ENCODE measurements at places on chromosomes 4 and X. TPM values are rescaled to one million over a fixed set of nuclear protein-coding genes. Genes with fewer than 3 reads are reported as not detected.
A peak's percentile ranks its signal among the peaks of the same experiment; 100 is the strongest.

Gene TKTL2
- 0.48 TPM for total RNA-seq

DNA sequence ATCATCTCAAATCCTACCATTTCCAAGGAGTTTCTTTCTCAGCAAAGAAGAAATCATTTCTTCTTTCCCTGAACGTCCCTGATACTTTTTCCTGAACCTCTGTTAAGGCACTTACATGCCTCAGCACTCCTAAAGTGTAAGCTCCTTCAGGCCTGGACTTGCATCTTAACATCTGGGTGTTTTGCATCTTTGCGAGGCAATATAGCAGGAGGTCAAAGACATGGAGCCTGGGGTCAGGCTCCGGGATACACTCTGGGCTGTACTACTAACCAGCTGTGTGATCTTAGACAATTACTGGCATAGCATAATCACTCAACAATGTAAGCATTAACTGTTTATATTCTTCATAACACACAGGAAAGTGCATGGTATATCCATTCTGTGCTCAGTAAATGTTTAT lies 275.5 kb upstream of the BOD1L1 start:
- H3K4me1 ChIP-seq: no peaks in the 10 kb centered on the region
- no peak overlapping the region for H3K27ac ChIP-seq
- no peak overlapping the region for H3K4me3 ChIP-seq
- no peaks in the 10 kb centered on the region for H3K27me3 ChIP-seq
- DNase-seq: no peak

Gene ZNF157
- 0.14 TPM for total RNA-seq

DNA sequence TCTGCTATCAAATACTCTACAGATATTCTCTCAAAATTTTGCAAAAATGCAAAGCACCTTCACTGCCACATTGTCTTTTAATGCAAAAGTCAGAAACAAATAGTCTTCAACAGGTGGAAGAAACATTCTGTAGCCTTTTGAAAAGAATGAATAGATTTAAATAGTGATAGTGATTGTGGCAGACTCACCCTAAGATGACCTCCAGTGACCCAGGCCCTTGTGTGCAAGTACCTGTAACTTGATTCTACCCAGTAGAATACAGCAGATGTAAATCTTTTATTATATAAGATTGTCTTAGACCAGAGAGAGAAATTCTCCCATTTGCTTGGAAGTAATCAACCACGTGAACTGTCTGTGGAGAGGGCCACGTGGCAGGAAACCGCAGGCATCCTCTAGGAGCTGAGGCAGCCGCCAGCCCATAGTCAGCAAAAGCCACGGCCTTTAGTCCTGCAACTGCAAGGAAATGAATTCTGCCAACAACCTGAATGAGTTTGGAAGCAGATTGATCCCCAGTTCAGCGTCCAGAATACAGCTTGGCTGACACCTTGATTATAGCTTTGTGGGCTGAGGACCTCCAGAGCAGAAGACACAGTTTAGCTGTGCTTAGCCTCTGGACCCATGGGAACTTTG lies 272.5 kb downstream of the ARHGAP10 start:
- H3K27me3 ChIP-seq: no peaks in the 10 kb centered on the region
- no peak overlapping the region for H3K4me3 ChIP-seq
- no peaks in the 10 kb centered on the region for H3K36me3 ChIP-seq

DNA sequence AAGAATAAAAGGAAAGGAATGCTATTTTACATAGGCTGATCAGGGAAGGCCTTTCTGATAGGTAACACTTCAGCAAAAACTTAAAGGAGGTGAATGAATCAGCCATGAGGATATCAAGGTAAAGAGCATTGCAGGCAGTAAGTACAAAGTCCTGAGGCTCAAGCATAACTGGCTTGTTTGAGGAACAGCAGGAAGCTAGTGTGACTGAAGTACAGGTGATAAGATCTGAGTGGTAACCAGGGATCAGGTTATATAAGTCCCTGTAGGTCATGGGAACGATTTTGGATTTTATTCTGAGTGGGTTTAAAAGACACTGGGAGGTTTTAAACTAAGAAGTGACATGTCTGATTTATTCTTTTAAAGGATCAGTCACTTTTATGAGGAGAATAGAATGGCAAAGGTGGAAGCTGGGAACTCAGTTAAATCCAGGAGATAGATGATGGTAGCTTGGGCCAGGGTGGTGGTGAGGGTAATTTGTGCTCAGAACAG lies 47.1 kb upstream of the THOC2 start:
- H3K36me3 ChIP-seq: no peaks in the 10 kb centered on the region
- H3K27ac ChIP-seq: peak overlapping the region; percentile 78
- DNase-seq: no peak
- H3K27me3 ChIP-seq: no peaks in the 10 kb centered on the region
- H3K4me3 ChIP-seq: no peak overlapping the region

- no peaks in the 10 kb centered on the region for H3K4me1 ChIP-seq
- H3K27me3 ChIP-seq: no peaks in the 10 kb centered on the region
- H3K4me3 ChIP-seq: no peak overlapping the region
These were observed 37.9 kb upstream of the FSTL5 start for GRCh38 chr4:162201673-162202072.

Gene TMEM271
- not detected for total RNA-seq

- H3K27ac ChIP-seq: no peak overlapping the region
- no peak for DNase-seq
- H3K4me3 ChIP-seq: no peak overlapping the region
- H3K4me1 ChIP-seq: peaks cover 11% of the 10 kb centered on the region
- H3K36me3 ChIP-seq: no peaks in the 10 kb centered on the region
These were observed 2.3 kb upstream of the SLC35A2 start for GRCh38 chrX:48913605-48914366.

- no peaks in the 10 kb centered on the region for H3K4me1 ChIP-seq
- H3K27me3 ChIP-seq: peaks cover 52% of the 10 kb centered on the region
- no peaks in the 10 kb centered on the region for H3K36me3 ChIP-seq
These were observed 21.1 kb downstream of the PDE6B start for GRCh38 chr4:646460-646859.

GRCh38 chr4:46393606-46394005 lies 3.7 kb upstream of the GABRA2 start:
- H3K27ac ChIP-seq: no peak overlapping the region
- peaks cover 3% of the 10 kb centered on the region for H3K4me1 ChIP-seq
- H3K4me3 ChIP-seq: no peak overlapping the region
- peaks cover 42% of the 10 kb centered on the region for H3K27me3 ChIP-seq
- no peak for DNase-seq

GRCh38 chr4:8904666-8905065 lies 33.0 kb upstream of the HMX1 start:
- H3K36me3 ChIP-seq: no peaks in the 10 kb centered on the region
- DNase-seq: no peak
- H3K4me1 ChIP-seq: no peaks in the 10 kb centered on the region

DNA sequence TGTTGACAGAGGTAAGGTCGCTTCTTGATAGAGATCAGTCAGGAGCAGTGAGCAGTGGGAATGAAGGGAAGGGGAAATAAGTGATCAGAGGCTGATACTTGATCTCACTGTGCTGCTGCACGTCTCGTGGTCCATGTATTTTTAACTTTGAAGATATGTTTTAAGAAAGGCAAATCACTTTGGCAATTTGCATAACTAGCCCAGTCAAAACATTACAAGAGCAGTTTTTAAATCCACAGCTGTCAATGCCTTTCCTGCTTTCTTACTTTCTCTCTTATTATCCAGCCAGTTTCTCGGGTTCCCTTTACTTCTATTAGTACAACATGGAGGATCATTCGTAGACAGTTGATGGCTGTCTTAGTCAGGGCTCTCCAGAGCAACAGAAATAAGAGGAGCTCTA lies 472.8 kb downstream of the TMA16 start:
- no peak for DNase-seq
- H3K27ac ChIP-seq: no peak overlapping the region
- H3K27me3 ChIP-seq: no peaks in the 10 kb centered on the region
- H3K4me3 ChIP-seq: no peak overlapping the region

GRCh38 chr4:147041376-147041775 lies 95.7 kb upstream of the TTC29 start:
- no peak overlapping the region for H3K4me3 ChIP-seq
- no peak for DNase-seq
- H3K36me3 ChIP-seq: no peaks in the 10 kb centered on the region
- no peak overlapping the region for H3K27ac ChIP-seq
- peaks cover 3% of the 10 kb centered on the region for H3K27me3 ChIP-seq

DNA sequence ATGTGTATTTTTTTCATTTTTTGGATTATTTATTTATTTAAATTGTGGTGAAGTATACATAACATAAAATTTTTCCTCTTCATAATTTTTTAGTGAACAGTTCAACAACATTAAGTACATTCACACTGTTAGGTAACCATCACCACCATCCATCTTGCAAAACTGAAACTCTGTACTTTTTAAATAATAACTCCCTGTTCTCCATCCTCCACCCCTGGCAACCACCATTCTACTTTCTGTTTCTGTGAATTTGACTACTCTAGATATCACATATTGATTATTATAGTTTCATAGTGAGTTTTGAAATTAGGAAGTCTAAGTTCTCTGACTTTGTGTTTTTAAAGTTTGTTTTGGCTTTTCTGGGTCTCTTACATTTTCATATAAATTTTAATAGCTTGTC lies 89.3 kb upstream of the STX18 start:
- H3K27ac ChIP-seq: no peak overlapping the region
- H3K4me1 ChIP-seq: no peaks in the 10 kb centered on the region
- DNase-seq: no peak
- H3K36me3 ChIP-seq: no peaks in the 10 kb centered on the region
- H3K27me3 ChIP-seq: no peaks in the 10 kb centered on the region
- H3K4me3 ChIP-seq: no peak overlapping the region

Gene PF4V1
- total RNA-seq: not detected

- H3K36me3 ChIP-seq: no peaks in the 10 kb centered on the region
- no peak overlapping the region for H3K4me3 ChIP-seq
- H3K4me1 ChIP-seq: peaks cover 18% of the 10 kb centered on the region
- no peak for DNase-seq
These were observed 8.5 kb downstream of the RAPGEF2 start for GRCh38 chr4:159111416-159111815.

DNA sequence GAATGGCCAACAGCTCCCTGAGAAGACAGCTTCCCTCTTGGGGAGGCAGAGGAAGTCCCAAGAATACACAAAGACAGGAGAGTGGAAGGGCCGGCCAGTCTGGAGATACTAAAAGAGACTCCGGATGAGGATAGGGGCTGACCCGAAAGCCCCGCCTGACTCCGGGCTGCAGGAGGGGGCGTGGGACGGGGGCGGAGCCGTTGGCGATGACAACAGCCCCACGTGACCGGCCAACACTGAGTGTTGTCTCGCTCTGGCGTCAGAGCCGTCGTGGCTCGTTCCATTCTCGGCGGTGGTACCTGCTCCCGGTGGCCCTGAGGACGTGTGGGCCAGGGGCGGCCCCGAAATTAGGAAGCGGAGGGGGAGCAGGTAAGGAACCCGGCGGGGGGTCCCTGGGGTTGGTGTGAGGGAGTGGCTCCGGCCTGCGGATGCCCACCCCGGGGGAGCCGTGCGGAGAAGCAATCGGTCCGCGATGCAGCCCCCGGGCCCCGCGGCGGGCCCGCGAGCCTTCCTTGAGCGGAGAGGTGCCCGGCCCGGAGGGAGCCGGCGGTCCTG lies at the start of gene BEX4:
TSS of gene BEX4 (plus strand) at position 239 of the 555 bp plus-strand sequence. CDS start 1,046 bp downstream, outside the sequence.
- no peaks in the 10 kb centered on the region for H3K27me3 ChIP-seq
- H3K27ac ChIP-seq: peak within 1 kb of the TSS; percentile 89
- no peaks in the 10 kb centered on the region for H3K36me3 ChIP-seq
- DNase-seq: peak; percentile 88
- H3K4me1 ChIP-seq: no peaks in the 10 kb centered on the region
- peak within 1 kb of the TSS; percentile 75 for H3K4me3 ChIP-seq

- no peaks in the 10 kb centered on the region for H3K27me3 ChIP-seq
- DNase-seq: no peak
- H3K27ac ChIP-seq: no peak overlapping the region
These were observed 20.2 kb downstream of the CETN2 start for GRCh38 chrX:152810403-152810802.

Gene GASK1B
- 7.9 TPM for total RNA-seq

Gene REELD1
- 1.4 TPM for total RNA-seq

Gene DYNLT3
- total RNA-seq: 28.1 TPM

Gene NUP54
- 31.4 TPM for total RNA-seq

DNA sequence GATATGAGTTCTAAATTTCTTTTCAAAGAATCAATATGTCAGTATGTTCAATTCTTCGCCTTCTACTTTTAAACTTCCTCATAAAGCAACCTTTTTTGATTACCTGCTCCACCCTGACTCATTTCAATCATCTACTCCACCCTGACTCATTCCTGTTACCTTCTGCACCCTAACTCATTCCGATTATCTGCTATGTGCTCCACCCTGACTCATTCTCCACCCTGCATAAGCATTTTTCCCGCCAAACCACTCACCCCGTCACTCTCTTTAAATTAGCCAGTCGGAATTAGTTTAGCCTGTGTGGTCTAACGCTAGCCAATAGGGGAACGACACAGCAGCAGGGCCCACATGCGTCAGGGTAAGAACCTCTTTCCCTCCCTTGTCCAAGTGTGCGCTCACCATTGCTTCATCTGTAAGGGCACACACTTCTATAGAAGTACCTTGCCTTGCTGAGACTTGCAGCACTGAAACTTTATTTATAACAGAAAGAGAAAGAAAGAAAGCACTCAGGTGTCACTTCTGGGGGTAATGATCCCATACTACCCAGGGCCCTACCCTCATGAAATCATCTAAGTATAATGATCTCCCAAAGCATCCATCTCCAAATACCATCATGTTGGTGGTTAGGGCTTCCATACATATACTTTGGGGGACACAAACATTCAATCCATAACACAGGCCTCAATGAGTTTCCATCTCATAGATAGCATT lies 875.2 kb downstream of the RAPGEF2 start:
- H3K4me3 ChIP-seq: no peak overlapping the region
- H3K27ac ChIP-seq: no peak overlapping the region
- H3K36me3 ChIP-seq: no peaks in the 10 kb centered on the region
- DNase-seq: no peak
- no peaks in the 10 kb centered on the region for H3K27me3 ChIP-seq

DNA sequence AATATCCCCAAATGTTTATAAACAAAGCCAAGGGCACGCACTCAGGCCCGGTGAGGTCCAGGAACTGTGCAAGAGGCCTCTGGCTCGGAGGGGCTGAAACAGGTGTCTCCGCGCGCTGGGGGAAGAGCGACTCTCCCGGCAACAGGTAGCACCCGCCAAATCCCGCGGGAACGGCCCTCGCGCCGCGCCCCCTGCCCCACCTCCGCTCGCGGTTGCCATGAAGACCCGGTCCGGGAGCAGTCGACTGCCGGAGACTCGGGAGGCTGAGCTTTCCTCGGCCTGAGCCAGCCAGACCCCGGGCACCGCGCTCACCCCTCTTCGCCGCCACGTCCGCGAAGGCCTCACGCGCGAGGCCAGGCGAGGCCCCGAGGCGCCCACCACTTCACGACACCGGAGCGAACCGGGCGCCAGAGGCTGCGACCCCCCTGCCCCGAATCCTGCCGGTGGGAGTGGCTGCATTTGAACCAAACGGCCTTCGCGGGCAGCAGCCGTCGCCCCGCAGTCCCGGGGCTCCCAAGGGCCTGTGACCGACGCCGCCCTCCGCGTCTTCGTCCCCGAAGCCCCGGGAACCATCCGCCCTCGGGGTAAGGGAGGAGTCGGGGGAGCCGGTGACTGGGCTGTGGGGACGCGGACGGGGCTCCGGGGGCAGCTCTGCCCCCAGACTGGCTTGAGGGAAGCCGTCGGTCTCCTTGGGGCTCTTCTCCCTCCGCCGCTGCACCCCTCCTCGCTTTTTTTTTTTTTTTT lies at the start of gene NSUN7:
TSS of gene NSUN7 (plus strand) at position 239 of the 744 bp plus-strand sequence. CDS start 739 bp downstream, outside the sequence.
- H3K36me3 ChIP-seq: no peaks in the 10 kb centered on the region
- peak; percentile 88 for DNase-seq
- H3K4me3 ChIP-seq: peak within 1 kb of the TSS; percentile 66
- no peaks in the 10 kb centered on the region for H3K4me1 ChIP-seq
- peak within 1 kb of the TSS; percentile 67 for H3K27ac ChIP-seq

All from transverse colon (tissue), 4 donors.